ENCODE measurements at places on chromosomes 5 and 9.

GRCh38 chr5:1648806-1649205, 125.0 kb upstream of the LPCAT1 start:
- DNase-seq = no peak

GRCh38 chr5:43680286-43680685, 77.3 kb downstream of the NNT start:
- no peak for DNase-seq

GRCh38 chr5:30401479-30402058, 791.9 kb upstream of the CDH6 start:
- DNase-seq = no peak

DNA sequence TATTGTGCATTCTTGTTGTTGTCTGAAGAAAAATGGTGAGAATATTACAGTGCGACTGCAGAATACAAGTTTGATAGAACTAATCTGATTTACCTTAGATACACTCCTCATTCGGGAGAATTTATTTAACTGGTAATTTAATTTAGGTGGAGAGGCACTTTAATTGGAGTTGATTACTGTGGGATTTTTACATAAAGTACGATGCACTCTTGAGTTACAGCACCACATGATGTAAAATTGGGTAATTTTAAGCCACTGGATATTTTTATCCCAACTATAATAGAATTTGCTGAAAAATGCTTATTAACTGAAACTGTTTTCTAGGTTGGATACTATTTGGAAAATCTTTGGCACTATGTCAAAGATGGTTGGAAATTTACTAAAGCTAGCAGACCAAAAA, 35.4 kb upstream of the ALDOB start:
- no peak for DNase-seq

DNA sequence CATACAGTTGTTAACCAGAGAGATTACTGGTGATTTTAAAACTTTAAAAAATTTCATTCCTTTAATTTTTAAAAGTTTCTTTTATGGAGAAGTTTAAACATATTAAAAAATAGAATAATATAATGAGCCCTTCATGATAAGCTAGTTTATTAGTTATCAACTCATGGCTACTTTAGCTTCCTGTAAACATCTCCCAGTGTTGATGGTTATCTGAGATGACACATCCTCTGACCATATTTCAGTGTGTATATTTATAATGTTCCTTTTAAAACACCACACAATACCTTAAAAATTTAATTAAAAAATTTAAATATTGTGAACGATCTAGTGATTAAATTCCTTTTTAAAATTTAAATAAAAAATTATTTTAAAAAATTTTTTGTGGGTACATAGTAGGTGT, 74.1 kb downstream of the IPO11 start:
- DNase-seq = no peak

DNA sequence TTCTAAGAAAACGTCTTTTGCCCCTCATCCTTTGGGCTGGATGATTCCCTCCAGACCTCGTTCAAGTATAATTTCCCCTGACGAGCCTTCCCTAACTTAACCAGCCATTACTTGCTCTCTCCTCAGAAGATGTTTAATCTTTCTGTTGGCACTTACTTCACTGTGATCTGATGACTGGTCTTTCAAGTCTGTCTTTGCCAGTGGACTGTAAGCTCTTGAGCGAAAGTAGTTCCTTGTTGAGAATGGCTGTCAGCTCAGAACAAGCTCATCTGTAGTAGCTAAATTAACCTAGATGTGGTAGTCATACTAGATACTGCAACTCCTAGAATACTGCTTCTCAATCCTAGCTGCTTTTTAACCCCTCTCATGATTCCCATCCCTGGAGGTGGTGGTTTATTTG, 125.0 kb downstream of the AOPEP start:
- no peak for DNase-seq
